HFF-Myc (cell line): ENCODE measurements at places on chromosomes 1 and 21.

DNA sequence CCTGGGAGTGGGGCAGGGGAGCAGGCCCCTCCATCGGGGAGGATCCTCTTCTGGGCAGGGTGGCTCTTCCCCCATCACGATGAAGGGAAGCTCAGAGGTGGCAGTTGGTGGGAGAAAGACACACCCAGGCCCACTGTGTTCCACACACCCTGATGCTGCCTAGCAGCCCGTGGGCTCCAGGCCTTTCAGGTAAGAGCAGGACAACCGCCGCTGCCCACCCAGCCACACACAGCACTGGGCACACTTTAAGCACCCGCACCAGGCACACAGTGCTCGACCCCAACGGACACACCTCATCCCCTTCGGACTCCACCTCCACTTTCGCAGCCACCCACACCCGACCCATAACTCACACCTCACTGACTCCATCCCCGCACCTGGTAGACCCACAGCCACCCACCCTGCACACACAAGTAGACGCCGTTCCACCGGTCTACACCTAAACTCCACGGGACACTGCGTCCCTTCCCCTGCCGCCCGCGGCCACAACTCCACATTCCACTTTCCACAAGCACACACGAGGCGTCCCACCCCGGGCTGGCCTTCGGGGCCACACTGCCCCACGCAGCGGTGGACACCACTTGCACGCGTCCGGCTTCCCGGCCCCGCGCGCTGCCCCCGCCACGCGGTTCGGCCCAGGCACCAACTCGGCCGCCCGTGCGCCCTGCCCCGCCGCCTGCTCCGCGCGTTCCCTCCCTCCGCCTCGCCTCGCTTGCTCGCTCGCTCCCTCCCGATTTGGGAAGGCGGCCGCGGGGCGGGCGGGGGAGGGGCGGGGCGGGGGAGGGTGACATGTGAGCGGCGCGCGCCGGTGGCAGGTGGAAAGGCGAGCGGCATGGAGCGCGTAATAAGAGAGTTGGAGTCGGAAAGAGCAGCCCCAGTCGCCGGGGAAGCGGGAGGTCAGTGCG lies at the start of gene KCNQ4:
KCNQ4 (plus strand) TSS at position 787 of the 905 bp plus-strand sequence. CDS start 307 bp downstream, outside the sequence.
- DNase-seq: no peak

DNA sequence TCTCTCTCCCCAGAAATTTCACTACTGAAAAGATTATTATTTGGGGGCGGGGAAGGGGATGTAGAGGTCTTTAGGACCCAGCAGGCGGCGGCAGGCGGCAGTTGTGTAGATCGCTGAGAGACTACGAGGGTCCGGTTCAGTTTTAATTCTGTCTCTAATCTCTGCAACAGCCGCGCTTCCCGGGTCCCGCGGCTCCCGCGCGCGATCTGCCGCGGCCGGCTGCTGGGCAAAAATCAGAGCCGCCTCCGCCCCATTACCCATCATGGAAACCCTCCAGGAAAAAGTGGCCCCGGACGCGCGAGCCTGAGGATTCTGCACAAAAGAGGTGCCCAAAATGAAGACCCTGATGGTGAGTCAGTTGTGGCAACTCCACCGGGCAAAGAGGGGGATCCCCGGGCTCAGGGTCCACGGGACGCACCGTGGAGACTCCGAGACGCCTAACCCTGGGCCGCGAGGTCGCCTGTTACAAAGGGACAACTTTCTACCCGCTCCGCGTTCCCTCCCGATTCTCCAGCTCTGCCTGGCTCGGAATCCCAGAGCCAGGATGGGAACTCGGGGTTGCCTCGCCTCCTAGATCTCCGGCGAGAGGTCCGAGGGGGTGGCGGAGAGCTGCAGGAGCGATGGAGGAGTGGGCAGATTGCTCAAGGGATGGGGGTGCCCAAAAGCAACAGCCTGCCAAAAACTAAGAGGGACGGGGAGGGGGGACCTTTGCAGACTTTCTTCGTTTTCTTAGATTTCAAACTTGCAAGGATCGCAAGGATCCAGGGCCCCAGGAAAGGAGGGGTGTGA lies at the start of gene ST6GALNAC5:
ST6GALNAC5 (plus strand) TSS at position 139 of the 789 bp plus-strand sequence.
- no peak for DNase-seq

- no peak for DNase-seq
Observed at GRCh38 chr1:13792419-13792818, 92.4 kb downstream of the PRDM2 start.

- DNase-seq: no peak
Observed at GRCh38 chr21:28345934-28346333, 646.7 kb downstream of the LTN1 start.

- DNase-seq: no peak
Observed at GRCh38 chr1:189616893-189617292, 860.8 kb downstream of the BRINP3 start.

GRCh38 chr21:30615199-30615598 lies 1.0 kb upstream of the KRTAP20-1 start:
- no peak for DNase-seq

DNA sequence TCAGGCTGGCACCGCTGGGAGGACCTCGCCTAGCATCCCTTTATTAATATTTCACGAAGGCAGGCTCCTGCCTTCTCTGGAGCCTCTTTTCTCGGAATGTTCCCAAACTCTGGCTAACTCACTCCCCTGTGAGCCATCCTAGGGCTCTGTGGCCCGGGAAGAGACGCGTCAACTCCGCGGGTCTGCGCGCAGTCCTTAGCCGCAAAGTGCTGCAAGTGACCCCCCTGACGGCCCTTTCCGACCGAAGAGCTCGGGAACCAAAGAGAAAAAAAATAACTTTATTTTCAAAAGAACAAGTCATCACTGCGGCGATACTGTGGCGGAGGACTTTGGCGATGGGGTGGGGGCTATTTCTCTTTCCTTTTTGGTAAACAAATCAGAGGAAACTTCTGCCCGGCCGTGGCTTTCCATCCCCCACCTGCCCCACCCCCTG lies 14.6 kb downstream of the NR5A2 start:
- no peak for DNase-seq

DNA sequence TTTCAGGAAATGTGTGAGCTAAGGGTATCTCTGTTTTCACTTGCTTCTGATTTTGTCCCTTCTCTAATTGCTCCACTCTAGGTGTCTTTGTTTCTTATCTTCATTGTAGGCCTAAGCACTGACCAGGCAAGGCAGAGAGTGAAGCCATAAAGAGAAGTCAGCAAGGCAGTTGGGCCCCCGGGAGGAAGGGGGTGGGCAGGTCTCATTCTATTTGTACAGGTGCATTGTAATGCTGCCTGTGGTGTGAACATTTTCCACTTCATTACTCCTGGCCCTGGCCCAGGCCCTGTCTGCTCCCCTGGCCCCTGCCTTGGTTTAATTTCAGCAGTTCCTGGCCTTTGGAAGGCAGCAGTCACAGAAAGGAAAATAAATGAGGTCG lies 86.4 kb upstream of the JUN start:
- DNase-seq: no peak

- no peak for DNase-seq
Observed at GRCh38 chr1:1958071-1958541, 39.0 kb upstream of the TMEM52 start.

DNA sequence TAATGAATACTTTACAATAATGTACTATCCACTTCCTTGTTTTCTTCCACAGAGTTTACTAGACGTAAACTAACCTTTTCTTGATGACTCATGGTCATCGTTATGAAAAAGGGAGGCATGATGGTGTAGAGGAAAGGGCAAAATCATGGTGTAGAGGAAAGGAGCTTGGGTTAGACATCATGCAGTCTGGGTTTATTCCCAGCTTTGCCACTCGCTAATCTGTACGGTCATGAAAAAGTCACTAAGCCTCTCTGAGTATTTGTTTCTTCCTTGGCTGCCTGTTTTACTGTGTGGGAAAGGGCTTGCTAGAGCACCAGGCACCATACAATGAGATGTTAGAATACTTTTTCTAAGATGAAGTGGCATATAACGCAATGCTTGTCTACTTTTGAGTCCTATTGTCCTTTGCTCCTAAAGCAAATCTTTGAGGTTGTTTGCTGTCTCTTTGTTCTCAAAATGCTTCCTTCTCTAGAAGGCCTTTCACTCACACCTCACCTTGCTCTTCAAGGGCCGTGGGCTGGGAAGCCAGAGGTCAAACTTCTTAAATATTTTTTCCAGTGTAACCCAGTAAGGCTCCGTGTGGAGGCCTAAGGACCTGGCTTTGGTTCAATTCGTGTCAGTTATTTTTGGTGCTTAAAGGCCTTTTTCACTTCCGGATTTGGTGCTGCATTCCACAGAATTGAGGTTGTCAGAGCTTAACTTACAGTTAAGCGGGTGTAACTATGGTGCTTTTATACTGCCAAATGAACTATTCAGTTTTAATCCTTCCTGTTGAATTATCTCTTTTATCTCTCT lies 9.9 kb upstream of the ETV3 start:
- no peak for DNase-seq

DNA sequence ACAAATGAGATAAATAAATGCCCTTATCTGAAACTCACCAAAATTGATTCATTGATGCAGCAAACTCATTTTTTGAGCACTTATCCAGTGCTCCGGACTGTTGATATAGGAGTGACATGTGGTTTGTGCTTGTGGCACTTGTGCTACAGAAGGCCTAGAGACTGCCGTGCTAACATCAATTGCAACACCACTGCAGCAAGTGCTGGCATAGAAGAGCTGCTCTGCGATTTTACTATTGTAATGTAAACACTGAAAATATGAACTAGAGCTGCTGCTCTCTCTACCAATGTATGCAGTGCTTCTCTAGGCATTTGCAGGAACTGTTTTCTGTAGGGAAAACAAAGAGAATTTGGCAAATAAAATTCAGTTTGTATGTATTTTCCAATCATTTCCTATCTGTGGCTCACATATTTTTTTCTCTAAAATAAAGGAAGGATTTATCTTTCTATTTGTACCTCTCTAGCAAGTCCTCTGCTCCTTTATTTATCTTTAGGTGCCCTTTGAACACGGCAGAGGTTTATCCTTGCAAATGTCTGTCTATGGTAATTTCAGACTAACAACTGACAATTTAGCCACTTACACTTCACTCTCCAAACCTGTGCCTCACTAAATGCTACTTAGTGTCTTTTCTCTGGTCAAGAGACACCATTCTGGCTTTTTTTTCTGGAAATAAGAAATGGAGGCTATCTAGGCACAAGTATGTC lies 409.5 kb upstream of the ADGRL2 start:
- DNase-seq: no peak

- no peak for DNase-seq
Observed at GRCh38 chr1:241834733-241835377, 13.1 kb upstream of the EXO1 start.

- DNase-seq: no peak
Observed at GRCh38 chr1:40664167-40664537, 1.3 kb downstream of the RIMS3 start.

DNA sequence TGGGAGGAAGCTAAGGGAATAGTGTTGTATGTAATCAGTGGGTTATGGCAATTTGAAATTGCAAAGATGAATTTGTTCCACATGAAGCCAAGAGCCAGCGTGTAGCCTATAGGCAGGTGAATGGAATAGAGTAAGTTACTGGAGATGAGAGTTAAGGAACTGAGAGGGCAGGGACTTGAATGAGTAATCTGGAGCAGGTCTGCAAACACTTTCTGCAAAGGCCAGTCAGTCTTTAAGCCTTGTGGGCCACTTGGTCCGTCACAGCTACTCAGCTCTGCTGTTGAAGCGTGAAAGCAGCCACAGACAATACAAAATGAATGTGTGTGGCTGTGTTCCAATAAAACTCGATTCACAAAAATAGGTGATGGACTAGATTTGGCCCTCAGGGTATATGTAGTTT lies 29.2 kb downstream of the SZT2 start:
- DNase-seq: no peak

DNA sequence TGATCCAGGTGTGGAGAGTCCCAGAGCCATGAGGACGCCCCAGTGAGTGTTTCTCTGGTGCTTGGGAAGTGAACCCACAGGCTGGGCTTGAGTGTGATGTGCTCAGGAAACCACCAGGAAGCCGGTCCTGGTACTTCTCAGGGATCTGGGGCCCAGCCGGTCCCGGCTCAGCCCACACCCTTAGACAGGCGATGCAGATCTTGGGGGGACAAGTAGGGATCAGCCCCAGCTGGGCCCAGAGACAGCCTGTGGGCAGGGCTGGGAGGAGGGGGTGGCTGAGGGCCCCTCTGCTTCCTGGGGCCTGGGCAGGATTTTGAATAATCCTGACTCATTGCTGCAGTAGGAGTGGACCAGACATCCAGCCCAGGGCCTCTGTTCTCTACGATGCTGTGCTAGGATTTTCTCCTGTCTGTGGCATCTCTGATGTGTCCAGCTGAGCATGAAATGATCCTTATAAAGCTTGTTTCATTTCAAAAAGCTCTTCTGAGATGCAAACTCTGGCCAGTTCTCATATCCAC lies 698.0 kb downstream of the PTPRU start:
- DNase-seq: no peak

DNA sequence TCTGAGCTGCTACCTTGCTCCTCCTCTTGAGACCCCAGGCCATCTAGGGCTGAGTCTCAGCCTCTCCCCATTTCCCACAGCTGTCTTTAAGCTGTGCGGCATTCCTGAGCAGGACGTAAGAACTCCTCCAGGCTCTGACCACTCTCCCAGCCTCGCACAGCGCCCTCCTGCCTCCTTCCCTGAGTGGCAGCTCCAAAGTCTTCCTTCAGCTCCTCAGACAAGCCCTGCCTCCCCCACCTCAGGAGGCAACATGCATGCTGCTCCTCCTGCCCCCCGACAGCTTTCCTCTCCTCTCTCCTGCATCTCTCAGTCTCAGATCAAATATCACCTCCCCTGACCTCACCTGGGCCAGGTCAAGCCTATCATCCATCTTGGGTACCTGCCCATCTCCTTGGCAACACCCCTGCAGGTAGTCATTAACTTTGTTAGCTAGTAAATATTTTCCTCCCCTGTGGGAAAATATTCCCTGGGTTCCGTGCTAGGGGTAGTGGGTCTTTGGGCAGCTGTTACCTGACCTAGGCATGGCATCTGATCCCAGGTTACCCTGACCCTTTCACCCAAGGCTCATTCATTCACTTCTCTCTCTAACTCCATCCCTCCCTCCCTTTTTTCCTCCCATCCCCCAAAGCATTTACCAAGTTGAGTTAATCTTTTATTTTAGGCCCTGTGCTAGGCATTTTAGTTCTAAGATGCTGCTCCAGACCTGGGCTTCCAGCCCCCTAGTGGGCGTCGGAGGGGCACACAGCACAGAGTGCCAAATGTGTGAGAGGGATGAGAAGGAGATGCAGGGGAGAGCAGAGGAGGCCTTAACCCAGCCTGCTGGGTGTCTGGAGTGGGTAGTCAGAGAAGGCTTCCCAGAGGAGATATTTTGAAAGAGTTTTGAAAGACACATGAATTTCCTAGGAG lies 419.9 kb downstream of the PTPRU start:
- DNase-seq: no peak

DNA sequence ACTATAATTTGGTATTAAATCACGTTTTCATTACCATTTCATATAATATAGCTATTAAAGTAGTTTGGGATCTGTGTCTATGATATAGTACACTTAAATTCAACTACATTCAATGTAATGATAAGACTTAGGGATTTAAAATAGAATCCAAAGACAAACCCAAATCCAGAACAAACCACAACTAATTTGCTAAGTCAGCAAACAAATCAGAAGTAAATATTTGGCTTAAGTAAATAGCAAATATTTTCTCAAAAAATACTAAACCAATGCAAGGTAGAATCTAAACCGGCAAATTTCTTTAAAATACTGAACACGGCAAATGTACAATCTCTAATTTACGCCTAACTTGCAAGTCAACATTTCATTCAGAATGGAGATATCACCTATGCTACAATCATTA lies 16.8 kb downstream of the YY1AP1 start:
- DNase-seq: no peak

- peak; percentile 4 for DNase-seq
Observed at GRCh38 chr21:29481641-29482040, 182.9 kb downstream of the BACH1 start.

GRCh38 chr1:203100516-203100869 lies 14.7 kb upstream of the MYOG start:
- DNase-seq: no peak
